ENCODE measurements at places on chromosomes 12 and 14. TPM values are rescaled to one million over a fixed set of nuclear protein-coding genes. Genes with fewer than 3 reads are reported as not detected.

DNA sequence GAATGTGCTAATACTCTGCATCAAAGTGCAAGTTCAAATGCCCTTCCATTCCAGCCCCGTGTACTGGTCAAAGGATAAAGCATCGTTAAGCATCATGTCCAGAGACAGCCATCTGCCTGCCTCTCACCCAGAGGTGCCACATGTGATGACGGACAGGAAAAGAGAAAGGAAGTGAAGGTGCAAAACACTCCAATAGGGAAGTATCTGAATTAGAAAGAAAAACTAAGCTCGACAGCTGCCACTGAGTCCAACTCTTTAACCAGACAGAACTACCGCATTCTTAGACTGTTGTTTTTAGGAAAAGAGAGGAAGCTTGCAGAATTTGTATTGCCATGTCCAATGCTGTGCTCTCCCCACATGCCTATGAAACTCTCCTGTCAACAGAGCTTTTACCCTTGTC is 465.0 kb upstream of the SOX5 start:
- no peak for DNase-seq

DNA sequence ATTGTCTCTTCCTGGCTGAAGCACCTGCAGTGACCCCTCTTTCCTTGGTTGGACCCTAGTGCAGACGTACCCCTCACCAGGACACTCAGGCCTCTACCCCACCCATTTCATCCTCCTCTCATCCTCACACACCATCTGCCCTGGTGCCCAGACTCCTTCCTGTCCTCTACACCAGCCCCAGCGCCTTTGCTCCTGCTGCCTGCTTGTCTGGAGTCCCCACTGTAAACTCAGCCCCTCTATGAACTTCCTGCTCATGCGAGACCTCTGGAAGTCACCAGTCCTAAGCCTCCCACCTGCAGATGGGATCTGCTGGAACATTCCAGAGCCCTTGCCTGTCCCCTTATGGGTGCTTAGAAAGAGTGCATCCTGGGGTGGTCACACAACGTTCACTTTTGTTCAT is 242.5 kb downstream of the ADGRD1 start:
- DNase-seq = peak; percentile 23

DNA sequence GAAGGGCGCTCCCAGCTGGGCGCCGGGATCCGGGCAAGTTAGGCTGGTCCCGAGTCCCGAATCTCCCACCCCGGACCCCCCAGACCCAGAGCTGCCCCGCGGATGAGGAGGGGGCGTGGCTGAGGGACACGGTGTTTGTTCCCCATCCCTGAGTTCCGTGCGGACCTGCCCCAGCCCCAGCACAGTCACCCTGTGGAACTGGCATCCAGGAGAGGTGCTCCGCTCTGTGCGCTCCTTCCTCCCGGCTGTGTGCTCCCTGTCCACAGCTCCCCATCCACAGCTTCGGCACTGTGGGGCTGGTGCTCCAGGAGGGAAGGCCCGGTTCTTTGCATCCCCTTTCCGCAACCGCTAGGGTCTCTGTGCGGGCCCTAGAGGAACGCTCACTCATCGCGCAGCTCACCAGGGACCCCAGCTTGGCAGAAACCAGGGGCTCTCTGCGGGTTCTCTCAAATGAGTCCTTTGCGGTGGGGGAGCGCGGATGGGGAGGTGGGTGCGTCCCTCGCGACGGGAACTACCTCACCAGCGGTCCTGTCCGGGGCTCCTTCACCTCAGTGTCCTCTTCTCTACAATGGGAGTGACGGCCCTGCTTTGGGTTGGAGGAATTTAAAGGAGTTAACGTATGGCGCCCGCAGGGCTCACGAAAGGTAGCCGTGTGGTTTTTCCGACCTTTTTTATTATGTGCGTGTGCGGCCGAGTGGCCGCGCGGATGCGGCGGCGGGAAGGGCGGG is 845 bp downstream of the TMEM132C start:
- DNase-seq = peak; percentile 17

Gene KRT72
- not detected for polyA plus RNA-seq

Gene ACRBP
- 2.1 TPM for polyA plus RNA-seq

Gene TNS2
- 90.1 TPM for polyA plus RNA-seq

Measured in kidney (tissue), 22 donors.